ENCODE measurements at places on chromosomes 16 and 17.

- DNase-seq = no peak
Measured at GRCh38 chr17:80512233-80512632, 32.4 kb upstream of the RPTOR start.

- DNase-seq = no peak
Measured at GRCh38 chr16:66652661-66653360, 43.7 kb downstream of the CMTM4 start.

DNA sequence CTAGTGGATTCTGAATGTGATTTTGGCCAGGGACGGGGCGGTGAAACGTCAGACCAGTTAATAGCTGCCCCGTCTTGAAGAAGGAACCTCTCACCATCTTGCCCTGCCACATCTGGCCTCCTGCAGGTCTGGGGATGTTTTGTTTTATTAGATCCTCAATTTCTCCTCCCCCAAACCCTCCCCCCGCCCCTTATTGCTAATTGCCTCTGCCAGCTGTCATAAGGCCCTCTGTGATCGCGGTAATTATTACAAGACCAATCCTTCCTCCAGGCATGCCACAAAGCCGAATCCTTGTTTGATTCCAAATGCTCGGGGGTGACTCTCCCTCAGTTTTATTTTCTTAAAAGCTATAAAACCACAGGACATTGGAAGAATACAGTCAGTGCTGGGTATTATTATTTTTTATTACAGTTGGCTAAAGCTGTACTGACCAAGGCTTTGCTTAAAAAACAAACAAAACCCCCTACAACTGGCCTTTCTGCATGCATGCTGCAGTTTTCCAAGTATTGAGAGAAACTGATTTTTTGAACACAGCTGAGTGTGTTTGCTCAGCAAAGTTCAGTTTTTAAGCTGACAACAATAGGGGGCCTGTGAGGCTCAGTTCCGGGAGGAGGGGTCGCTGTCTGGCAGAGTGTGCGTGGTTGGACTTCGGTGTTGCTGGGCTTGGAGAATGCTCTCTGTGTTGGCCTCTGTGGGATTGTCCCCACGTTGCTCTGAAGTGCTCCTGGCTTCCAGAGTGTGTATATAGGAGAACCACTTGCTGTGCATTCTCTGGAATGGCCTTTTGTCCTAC is 1.7 kb downstream of the KSR1 start:
- DNase-seq = no peak

GRCh38 chr16:82808036-82808435 is 181.3 kb downstream of the CDH13 start:
- no peak for DNase-seq

GRCh38 chr17:57574040-57574513 is 171.0 kb downstream of the CCDC182 start:
- peak; percentile 82 for DNase-seq

GRCh38 chr17:45298546-45299285 is 18.1 kb downstream of the MAP3K14 start:
- no peak for DNase-seq

GRCh38 chr17:50027881-50028735 is 27.8 kb upstream of the ITGA3 start:
- DNase-seq = no peak

DNA sequence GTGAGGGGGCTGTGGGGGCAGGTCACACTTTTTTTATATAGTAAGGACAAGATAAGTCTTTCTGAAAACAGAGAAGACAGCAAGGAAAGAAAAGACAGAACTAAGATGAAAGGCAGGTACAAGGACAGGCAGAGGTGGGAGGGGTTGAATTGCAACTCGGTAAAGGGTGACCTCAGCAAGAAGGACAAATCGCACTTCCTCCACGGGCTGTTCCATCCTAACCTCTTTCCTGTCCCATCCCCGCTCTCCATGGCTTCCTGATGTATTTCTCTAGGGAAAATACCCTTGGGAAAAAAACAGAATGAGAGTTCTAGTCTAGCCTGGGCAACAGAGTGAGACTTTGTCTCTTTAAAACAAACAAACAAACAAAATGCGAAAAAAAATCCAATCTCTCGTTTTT is 57.3 kb downstream of the ARHGAP17 start:
- DNase-seq = no peak

DNA sequence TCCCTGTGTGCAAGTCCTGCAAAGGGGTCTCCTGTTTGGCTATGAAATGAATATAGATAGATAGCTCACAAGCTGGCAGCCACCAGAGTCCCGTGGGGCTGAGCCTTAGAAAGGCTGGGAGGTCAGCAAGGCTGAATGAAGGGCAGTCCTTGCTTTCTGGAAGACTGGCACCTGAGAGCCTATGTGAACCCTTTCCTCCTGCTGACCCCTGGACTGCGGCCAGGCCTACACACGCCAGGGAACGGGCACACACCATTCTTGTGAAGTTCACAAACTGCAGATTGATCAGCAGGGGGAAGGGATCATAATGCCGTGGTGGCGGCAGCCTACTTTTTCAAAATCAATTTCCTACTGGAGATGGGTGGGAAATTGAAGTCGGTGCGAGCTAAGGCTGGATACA is 985 bp upstream of the C17orf107 start:
- no peak for DNase-seq
